NCI-H446 (cell line): ENCODE measurements at places on chromosomes 13 and 19.
A peak's percentile ranks its signal among the peaks of the same experiment; 100 is the strongest.

DNA sequence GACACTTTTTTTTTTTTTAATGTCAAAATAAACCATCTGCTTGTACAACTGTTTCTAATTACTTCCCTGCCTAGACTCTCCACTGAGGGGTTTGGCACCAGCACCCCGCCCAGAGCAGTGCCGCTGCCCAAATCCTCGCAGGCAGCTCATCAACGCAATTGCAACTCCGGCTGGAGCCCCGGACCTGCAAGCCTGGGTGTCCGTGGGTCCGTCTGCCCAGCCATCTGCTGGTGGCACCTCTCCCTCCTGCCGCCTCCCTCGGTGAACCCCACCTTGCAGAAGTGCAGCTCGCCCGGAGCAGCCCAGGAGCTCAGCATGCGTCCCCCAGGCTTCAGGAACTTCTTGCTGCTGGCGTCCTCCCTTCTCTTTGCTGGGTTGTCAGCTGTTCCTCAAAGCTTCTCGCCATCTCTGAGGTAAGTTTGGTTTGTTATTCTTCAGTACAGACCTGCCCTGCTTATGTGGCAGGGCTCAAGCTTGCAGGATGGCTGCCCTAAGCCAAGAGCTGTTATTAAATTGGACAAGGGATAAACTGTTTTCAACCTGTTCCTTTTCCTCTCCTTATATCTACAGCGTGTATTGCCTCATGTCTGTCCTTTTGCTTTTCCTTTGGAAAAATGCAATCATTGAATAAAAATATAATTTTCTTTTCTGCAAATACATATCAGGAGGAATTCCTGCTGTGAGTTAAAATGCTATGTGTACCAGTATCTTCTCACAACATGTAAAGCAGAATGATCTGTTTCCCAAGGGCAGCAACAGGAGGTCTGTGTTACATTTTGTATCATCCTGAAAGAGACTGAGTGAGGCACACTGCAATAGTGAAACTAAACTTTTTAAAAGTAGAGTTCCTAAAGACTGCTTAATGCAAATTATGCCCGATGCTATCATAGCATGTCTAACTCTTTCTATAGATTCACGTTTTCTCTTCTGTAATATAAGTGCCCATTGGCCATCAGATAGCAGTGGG, at the start of gene ITGBL1:
TSS of gene ITGBL1 (plus strand) at position 157 of the 967 bp plus-strand sequence. CDS start at position 316, 159 bp downstream.
- peak; percentile 42 for DNase-seq

DNA sequence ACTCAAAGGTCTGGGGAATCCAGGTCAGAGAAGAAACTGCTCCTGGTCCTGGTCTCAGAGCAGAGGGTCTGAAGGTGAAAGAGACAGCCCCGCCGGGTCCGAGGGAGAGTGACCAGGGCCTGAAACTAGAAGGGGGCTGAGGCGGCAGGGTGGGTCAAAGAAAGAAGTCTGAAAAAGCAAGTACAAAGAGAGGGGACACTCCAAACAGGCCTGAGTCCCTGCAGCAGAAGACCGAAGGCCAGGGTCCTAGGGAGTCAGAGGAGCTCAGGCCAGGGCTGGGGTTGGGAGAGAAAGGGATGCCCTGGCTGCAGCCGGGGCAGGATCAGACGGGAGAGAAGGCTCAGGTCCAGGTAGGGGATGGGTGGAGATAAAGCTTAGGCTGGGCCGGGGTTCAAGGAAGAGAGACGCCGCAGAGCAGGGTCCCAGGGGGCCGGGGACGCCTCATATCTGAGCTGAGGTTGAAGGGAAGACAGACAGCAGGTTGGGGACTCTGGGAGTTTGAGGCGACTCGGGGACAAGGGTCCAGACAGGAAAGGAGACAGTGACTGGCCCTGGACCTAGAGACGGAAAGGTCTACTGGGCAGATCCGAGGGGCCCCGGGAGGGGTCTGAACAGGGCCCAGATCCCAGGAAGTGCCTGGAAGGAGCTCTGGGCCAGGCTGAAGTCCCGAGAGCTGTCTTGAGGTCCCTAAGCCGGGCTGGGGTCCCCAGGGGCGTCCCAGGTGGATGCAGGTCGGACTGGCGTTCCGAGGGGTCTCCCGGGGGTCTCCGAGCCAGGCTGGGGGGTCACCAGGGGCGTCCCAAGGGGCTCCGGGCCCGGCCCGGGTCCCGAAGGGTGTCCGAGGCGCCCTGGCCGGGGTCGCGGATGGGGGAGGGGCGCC, 795 bp downstream of the MLLT1 start:
- no peak for DNase-seq

DNA sequence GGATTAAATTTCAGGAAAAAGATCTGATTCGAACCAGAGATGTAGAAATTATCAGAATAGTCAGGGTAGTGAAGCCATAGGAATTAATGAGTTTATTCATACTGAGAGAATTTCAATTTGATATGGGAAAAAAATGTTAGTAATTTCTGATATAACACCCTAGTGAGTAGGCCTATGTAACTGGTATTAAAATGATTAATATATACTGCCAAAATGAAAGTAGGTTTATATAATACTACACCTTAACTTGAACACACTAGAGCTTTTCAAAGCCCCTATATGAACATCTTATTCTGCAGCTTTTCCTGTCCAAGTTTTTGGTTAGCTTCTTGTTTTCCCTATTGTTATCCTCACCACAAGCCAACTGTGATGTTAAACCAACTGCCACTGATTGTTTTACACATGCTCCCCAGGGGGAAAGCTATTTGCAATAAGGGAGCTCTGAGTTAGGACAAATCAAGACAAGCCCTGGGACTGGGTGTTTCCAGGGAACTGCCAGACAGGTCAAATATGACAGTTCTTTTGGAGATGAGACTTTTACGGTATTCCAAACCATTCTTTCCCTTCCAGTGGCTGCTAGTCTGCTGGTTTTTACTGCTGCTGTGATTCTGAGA, 45.3 kb downstream of the FNDC3A start:
- no peak for DNase-seq

- DNase-seq, result no peak
These were observed 5.9 kb downstream of the ZSCAN5B start for GRCh38 chr19:56191711-56192110.

DNA sequence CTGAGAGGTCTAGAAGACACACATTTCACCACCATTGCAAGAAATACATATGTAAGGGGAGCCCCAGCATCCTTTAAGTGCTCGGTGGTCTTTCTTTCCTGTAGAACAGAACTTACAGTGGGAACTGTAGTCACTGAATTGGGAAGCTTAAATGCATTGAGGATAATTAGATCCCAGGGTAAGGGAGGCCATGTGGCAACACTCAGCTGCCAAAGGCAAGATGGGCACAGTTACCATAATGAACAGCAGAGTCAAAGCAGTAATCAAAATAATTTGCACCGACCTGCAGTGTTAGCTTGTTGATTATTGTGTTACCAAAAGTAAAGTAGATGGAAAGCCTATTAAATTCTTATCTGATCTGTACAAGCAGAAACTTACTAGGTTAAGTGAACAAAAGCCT, 291.2 kb upstream of the PCDH20 start:
- DNase-seq, result no peak

DNA sequence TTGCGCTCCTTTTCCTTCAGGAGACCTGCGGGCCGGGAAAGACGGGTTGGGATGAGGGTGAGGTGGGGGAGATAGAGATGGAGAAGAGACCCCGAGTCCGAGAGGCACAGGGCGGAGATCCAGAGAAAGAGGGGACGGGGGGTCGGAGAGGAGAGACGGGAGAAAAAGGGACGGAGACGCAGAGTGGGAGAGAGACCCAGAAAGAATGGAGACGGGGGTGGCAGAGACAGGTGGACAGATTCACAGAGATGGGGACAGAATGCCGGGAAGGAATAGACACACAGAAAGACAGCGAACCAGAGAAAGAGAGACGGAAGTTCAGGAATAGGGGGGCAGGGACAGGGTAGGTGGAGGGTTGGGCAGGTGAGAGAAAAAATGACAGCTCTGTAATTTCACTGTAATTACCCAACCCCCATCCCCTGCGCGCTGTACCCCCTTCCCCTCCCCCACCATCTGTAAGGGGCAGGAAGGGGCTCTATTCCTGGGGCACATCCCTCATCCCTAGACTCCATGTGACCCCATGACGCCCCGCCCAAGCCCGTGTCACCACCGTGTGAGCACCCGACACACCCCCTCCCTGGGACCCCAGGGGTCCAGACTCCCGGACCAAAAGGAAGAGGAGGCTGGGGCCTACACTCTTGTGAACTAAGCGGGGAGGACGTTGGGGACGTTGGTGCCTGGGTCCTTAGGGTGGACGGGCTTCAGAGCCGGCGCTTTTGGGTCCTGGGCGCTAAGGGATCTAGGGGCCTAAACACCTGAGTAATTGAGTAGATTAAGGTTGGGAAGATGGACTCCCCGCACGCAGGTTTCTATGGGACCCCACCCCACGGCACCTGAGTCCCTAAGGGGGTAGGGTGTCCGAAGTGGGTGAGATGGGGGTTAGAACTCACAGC, 967 bp downstream of the DBP start:
- no peak for DNase-seq

- no peak for DNase-seq
These were observed 64.1 kb upstream of the OXGR1 start for GRCh38 chr13:97058391-97058790.

DNA sequence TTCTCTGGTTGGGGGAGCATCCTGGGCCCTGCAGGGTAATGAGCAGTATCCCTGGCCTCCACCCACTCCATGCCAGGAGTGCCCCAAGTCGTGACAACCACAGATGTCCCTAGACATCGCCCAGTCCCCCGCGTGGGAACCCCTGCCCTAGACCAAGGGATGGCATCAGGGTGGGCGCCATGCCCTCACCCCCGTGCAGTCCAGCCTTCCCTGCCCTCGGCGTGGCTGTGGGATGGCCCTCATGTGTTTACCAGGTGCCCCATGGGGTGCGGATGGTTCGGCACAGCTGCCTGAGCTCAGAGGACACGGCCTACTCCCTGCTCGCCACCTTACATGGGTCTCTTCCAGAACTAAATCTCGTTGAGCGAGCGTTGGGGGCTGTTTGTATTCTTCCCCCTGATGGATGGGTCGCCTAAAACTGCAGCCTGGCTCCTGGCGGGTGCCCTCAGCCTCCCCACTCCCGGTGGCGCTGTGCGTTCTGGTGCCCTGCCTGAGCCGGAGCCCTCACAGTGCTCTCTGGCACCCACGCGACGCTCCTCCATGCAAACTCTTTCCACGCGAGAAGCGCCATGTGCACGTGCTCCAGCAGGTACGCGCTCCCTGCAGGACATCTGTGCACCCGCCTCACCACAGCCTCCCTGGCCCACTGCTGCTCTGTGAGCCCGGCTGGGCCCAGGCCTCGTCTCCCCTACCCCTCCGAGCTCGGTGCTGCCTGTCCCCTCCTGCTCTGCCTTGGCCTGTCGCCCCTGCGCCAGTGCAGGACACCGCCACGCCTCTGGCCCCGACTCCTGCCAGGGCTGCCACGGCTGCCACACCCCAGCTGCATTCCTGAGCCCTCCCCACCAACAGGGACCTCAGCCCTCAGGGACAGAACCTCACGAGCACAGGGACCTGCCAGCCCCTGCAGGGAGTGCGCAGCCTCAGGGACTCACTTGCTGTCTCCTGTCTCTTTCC, 145.0 kb downstream of the KDM4B start:
- no peak for DNase-seq

DNA sequence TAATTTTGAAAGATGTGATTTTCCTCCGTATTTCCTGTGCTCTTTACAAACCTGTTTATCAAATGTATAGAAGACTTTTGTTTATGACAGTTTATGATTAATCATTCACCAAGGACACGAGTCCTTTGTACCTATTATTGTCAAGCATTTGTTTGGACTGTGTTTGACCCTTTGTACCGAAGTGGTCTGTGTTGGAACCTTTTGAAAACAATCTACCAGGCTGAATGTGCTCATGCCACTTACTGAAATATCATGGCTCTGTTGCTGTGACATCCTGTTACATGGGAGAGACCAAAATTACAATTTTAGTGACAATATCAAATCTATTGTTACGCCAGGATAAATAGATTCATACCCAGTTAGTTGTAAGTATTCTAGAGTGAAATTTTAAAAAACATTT, 193.6 kb downstream of the IRS2 start:
- DNase-seq, result no peak

GRCh38 chr13:50809133-50810090, 34.1 kb downstream of the DLEU7 start:
- DNase-seq, result no peak

GRCh38 chr19:17125728-17126677, 50.4 kb downstream of the MYO9B start:
- DNase-seq, result peak; percentile 26

DNA sequence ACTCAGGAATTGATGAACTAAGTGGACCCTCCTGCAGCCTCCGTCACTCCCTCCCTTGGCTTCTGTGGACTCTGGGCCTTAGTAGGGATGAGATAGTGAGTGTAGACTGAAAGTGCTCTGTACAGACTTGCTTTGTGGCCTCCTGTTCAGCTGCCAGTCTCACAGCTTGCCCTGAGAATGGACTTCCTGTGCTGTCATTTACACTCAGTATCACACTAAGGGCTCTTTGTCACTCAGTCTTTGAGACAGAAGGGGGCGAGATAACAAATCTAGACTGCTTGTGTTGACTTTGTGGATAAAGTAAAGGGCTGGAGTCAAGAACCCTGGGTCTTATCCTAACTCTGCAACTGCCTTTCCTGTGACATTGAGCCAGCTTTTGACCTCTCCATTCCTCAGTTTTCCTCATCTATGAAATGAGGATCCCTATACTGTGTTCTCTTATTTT, 21.0 kb upstream of the SPRY2 start:
- DNase-seq, result no peak

- DNase-seq, result peak; percentile 63
These were observed 7.1 kb upstream of the NFIC start for GRCh38 chr19:3359015-3359918.

DNA sequence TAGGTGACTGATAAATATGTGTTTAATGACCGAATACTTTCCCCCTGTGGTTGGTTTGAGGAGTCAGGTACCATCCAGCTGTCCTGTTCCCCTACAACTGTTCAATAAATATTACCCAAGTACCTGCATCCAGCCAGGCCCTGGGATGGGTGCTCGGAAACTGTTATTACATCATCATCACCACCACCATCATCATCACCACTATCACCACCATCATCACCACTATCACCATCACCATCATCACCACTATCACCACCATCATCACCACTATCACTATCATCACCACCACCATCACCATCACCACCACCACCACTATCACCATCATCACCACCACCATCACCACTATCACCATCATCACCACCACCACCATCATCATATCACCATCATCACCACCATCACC, 4.1 kb downstream of the NTN5 start:
- DNase-seq, result no peak

GRCh38 chr13:41891119-41891518, 69.8 kb downstream of the VWA8 start:
- DNase-seq, result no peak

GRCh38 chr19:6495947-6496346, 6.2 kb downstream of the TUBB4A start:
- DNase-seq, result no peak

GRCh38 chr13:47117268-47117667, 220.4 kb upstream of the HTR2A start:
- no peak for DNase-seq

DNA sequence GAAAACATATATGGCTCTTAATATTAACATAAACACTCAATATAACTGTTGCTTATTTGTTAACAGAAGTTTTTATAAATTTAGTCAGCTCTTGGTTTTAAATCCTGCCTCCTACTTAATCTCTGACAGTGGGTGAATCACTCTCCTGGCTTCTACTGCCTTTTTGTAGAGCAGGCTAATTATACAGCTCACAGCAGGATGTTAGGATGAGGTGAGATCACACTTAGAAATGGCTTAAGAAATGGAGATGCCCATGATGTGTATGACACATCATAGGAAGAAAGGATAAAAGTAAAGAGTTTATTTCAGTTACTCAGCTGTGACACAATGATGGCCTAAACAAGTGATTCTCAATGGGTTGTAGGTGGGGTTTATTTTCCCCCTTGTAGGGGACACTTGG, 345.6 kb downstream of the SPRY2 start:
- DNase-seq, result no peak
